Peyer's patch (tissue), 4 donors: ENCODE measurements at places on chromosomes 12 and 14.

- DNase-seq = peak; percentile 89
These were observed 4.8 kb upstream of the AMN start for GRCh38 chr14:102917469-102918211.

DNA sequence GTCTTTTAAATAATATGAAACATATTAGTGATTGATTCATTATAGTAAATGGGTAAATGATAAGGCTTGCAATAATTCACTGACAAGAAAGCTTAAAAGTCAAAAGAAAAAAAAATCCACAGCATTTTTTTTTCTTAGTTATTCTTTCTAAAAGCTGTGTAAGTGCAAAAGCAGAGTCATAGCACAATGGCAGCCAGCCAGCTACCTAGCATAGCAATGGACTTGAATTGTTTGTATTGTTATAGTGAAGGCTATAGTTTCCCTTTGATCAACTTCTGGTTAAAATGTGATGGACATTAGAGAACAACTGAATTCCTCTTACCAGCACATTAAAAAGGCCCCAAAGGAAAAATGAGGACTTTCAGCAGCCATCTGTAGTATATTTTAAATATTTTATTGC is 232.1 kb downstream of the NAV3 start:
- DNase-seq = no peak

GRCh38 chr12:11510671-11511070 is 115.3 kb upstream of the PRB2 start:
- DNase-seq = no peak

DNA sequence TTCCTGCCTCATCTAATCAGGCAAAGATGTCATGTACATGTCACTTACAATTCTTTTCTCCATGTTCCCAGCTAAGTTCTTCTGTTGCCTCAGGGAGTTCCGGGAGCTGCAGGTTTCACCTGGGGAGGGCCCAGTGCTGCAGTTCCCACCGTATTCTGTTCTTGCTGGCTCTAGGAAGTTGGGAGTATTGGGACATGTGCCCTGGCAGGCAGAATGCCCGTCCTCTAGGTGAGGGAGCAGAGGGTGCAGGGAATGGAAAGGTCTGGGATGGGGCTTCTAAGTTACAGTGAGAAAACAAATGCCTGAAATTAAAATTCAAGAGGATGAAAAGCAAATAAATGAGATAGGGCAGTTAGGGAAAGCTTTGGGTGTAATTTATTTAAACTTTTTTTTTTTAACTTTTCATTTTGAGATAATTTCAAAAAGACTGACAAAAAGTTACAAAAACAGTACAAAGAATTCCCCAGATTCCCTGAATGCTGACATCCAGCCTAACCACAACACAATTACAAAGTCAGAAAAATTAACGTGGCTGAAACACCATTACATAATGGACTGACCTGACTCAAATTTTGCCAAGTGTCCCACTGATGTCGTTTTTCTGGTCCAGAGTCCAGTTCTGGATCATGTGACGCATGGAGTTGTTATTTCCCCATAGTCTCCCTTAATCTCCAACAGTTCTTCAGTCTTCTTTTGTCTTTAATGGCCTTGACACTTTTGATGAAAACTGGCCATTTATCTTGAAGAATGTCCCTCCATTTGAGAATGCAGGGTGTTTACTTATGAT is 187.2 kb upstream of the MYL2 start:
- no peak for DNase-seq
